ENCODE measurements at places on chromosomes 6 and 20. TPM values are rescaled to one million over a fixed set of nuclear protein-coding genes. Genes with fewer than 3 reads are reported as not detected.

Gene MYL9
- 319 TPM for total RNA-seq

Gene RAET1E
- 0.50 TPM for total RNA-seq

Gene BPIFA1
- total RNA-seq, result not detected

DNA sequence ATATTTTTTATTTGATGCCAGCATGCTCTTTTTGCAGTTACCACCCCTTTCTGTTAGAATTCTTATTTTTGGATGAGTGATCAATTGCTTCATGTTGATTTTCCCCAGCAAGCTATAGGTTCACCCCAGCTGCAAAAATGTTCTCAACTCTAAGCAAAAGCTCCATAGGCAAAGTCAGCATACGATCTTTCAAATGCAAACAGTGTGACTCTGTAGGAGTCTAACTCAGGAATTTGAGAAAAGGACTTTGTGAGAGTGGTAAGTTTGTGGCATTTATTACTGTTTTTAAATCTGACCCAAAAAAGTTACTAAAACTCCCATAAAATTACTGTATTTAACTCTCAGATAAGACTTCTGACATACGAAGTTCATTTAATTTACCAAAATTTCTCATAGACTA, 134.9 kb upstream of the HSF2 start:
- DNase-seq, result no peak

DNA sequence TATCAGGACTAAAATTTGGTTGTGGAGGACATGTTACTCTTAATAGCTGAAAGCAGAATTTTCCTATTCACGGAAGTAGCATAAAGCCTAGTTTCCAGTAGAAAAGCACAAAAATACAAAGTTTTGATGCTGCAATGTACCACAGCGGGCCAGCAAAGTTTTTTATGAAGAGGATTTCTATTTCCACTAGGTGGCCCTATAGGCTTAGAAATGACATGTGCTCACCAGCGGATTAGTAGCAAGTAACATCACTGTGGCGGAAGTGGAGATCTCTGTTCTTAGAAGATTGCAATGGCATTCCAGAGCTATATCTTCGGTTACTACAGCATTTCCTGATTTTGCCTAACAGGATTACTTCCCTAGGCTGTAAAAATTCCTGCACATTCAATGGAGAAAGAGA, 1219.0 kb upstream of the EYS start:
- DNase-seq, result no peak

- no peak for DNase-seq
Observed at GRCh38 chr6:127496471-127496870, 22.7 kb downstream of the MTCL3 start.

GRCh38 chr6:42013134-42013516, 37.2 kb upstream of the TAF8 start:
- DNase-seq, result no peak

GRCh38 chr6:125415913-125416312, 114.1 kb upstream of the HDDC2 start:
- no peak for DNase-seq

DNA sequence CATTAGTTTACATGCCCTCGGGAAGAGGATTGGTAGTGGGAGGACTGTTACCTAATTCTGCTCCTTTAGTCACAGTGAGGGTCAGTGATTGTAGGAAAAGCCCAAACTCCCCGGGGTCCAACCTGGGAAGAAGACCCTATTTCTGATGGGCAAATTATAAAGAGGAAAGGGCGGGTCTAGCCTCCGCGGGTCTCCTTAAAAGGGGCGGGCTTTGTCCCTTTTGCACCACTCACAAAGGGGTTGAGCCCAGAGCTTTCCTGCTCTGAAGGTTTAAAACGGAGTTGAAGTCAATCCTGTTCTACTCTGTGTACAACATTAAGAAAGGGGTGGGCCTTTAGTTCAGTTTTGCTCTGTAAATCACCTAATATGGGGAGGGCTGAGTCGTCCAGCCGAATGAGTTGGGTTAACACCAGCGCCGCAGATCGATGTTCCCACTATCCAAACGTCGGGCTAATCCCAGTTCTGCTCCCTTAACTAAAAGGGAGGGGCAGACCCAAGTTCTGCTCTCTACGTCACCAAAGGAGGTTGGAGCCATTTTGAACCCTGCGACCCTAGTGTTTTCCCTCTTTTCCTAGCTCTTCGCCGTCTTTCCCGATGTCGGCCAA, 920 bp upstream of the RNF5 start:
- no peak for DNase-seq

GRCh38 chr6:19837511-19838441, 606 bp downstream of the ID4 start:
- DNase-seq, result peak; percentile 83

DNA sequence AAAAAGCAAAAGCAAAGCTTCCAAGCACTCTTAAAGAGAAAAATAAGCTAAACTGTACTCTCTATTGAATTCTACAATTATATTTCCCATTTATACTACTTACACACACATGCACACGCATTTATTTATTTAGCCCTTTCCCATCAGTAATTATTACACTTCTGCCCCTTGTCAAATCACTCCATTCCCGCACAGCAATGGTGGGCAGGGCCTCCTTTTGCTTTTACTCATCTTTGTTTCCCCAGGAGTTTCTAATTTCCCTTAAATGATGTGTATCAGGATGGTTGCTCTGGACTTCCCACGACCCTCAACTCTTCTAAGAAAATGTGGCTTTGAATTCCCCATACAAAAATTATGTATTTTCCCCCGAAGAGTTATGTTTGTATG, 19.9 kb downstream of the PXT1 start:
- no peak for DNase-seq

- no peak for DNase-seq
Observed at GRCh38 chr6:10400330-10400729, 14.5 kb downstream of the TFAP2A start.

DNA sequence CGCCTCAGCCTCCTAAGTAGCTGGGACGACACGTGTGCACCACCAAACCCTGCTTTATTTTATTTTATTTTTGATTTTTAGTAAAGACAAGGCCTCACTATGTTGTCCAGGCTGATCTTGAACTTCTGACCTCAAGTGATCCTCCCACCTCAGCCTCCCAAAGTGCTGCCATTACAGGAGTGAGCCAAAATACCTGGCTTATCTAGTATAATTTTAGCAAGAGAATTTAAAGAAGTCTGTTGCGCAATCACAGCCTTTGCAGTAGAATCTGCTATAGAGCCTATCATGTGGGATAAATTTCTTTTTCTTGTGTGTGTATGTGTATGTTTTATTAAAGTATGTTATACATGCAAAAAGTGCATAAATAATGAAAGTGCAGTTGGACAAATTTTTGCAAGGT, 92.1 kb upstream of the ANKEF1 start:
- no peak for DNase-seq

All from left lung (tissue), 14 donors.